Foreskin keratinocyte (primary cell): ENCODE measurements at places on chromosomes 7 and 10.
A peak's percentile ranks its signal among the peaks of the same experiment; 100 is the strongest.

GRCh38 chr7:82098414-82098813 is 328.6 kb upstream of the HGF start:
- no peak for DNase-seq

DNA sequence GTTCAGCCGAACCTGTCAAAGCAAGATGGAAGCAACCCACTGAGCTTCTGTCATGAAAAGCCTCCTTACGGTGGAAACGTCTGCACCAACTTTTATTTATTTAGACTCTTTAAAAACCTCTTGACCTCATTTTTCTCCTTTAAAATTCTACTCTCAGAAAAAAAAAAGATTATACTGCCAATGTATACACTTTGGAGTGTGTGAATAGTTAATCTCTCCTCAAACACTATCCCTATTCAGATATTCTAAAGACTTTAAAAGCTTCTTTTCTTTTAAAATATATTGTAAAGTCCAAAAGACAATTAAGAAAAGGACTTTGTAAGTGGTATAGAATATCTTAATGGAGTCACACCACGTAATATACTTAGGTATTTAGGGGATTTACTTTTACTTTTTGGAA is 335.2 kb upstream of the SEMA3D start:
- DNase-seq, result no peak

DNA sequence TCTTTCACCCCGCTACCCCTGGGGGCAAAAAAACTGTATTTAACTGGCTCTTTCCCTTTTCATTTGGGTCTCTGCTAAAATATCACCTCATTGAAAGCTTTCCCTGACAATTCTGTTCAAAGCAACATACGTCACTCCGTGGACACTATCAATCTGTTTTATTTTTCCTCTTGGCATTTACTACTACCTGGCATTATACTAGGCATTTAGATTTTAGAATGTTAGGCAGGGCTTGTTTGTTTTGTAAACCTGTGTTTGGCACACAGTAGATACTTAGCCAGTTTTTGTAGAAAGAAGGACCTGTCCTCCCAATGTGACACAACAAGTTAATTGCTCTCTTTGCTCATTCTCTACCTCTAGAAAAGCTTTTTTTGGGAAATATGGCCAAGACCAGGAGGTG is 26.5 kb upstream of the PDK4 start:
- no peak for DNase-seq

GRCh38 chr7:22105550-22105949 is 159.9 kb upstream of the CDCA7L start:
- DNase-seq, result no peak

DNA sequence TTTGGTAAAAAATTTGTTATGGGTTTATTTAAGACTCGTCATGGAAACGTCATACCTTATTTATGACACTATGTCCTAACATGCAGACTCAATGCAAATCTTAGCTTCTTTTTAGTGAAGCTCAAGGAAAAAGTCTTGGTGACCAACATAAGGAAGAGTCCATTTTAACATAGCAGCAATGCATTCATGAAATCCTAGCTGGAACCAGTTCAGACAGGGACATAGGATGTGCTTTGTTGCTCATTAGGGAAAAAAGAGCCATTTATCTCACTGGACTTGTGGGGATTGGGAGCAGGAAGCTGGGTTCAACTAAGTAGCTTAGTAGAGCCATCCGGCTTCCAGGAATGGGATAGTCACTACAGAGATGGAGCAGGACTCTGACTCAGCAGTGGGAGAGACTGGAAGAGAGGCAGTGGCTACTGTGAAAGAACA is 100.7 kb upstream of the DKK1 start:
- DNase-seq, result peak; percentile 55

DNA sequence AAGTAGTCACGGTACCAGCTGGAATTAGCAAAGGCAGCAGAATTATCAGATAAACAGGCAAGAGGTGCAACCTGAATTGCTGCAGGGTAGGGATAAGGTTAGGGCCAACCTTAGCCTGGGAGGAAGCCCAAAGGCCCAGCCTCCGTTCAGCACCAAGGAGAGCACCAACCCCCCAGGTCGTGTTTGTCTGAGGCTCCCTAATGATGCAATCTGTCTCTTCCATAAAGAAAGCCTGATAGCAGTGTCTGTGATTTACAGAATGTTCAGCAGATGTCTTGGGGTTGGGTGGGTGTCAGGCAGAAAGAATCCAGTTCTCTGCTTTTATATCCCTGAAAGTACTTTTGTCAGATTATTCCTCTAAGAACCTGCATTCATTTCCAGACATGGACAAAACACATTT is 328.4 kb upstream of the AOAH start:
- DNase-seq, result no peak

DNA sequence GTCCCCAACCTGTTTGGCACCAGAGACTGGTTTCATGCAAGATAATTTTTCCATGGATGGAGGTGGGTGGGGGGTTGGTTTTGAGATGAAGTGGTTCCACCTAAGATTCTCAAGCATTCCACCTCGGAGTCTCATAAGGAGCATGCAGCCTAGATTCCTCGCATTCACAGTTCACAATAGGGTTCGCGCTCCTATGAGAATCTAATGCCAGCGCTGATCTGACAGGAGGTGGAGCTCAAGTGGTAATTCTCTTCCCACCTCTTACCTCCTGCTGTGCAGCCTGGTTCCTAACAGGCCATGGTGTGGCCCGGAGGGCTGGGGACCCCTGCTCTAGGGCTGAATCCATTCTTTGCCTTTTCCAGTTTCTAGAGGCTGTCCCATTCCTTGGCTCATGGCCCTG is 19.1 kb upstream of the CDK1 start:
- DNase-seq, result no peak

- no peak for DNase-seq
Measured at GRCh38 chr7:33463131-33463530, 333.8 kb downstream of the BBS9 start.

- peak; percentile 9 for DNase-seq
Measured at GRCh38 chr7:15720849-15721471, 34.5 kb upstream of the MEOX2 start.
